ENCODE measurements at places on chromosomes 5 and 9.

GRCh38 chr5:39520232-39520572 lies 95.4 kb upstream of the DAB2 start:
- no peak for DNase-seq

GRCh38 chr5:63923914-63924313 lies 38.3 kb downstream of the HTR1A start:
- peak; percentile 75 for DNase-seq

GRCh38 chr5:4480528-4481349 lies 659.4 kb upstream of the ADAMTS16 start:
- peak; percentile 91 for DNase-seq

DNA sequence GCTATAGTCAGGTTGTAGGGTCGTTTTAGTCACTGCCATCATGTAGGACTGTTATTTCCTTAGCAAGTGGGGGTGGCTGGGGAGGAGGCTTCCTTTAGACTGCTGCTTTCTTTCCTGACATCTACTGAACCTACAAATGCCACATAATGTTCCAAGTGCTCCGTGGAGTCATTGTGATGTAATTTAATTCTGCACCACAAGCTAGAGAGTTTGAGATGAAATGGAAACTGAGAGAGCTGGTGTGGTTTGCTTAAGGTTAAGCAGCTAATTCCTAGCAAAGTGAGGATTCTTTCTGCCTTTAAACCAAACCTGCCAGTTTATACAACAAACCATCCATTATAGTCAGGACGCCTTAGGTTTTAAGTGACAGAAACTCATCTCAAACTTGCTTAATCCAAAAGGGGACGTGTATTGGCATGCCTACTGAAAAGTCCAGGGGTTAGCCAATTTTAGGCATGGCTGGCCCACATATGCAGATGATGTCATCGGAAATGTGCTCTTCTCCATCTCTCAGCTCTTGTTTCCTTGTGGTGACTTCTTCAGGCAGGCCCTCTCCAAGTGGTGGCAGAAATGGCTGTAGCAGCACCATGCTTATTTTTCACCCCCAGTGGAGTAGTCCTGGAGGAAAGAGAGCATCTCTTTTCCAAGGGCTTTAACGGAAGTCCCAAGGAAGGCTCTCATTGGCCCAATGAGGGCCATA lies 30.5 kb downstream of the ZNF618 start:
- no peak for DNase-seq

DNA sequence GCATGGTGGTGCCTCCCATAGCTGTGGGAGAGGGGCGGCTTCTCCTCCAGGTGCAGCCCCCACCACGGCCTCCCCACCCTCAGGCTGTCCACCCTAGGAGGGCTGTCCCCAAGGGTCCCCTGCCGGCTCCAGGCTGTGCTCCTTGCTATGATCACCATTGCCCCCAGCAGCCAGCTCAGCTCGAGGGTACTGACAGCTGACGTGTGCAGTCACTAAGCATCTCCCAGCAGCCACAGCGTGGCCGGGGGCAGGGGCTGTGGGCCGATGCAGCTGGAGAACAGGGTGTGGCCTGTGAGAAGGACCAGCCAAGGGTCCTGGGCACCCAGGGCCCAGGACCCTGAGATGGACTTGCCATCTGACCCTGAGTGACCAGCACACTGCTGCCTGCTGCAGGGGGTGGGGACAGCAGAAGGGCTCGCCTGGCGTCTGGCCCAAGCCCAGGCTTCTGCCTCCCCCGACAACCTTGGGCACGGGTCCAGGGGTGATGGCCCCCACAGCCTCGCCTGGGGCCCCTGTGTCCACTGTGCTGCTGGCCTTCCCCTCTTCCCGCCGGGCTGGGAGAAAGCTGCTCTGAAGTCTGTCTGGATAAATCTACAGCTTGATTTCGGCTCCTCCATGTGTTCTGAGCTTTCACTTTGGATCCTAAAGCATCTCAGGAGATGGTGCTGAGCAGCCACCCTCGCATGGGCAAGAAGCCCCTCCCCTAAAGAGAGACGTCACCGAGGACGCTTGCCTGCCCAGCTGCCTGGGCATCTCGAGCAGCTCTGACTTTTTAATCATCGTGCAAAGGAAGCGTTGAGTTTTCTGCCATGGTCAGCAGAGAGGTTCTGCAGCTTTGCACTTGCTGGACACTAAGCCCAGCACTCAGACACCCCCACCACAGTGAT lies 5.5 kb downstream of the KCNT1 start:
- no peak for DNase-seq

Measured in NCI-H774 (cell line).